ENCODE measurements at places on chromosomes 6 and 20.

DNA sequence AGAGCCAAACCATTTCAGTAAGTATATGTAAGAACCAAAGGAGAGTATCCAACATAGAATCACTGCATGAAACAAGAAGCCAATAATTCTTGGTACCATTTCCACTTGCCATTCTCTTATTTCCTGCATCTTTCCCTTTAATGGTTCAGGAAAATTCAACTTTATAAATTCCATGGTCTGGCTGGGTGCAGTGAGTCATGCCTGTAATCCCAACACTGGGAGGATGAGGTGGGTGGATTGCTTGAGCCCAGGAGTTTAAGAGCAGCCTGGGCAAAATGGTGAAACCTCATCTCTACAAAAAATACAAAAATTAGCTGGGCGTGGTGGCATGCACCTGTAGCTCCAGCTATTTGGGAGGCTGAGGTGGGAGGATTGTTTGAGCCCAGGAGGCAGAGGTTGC is 21.2 kb downstream of the NHLRC1 start:
- DNase-seq, result no peak

DNA sequence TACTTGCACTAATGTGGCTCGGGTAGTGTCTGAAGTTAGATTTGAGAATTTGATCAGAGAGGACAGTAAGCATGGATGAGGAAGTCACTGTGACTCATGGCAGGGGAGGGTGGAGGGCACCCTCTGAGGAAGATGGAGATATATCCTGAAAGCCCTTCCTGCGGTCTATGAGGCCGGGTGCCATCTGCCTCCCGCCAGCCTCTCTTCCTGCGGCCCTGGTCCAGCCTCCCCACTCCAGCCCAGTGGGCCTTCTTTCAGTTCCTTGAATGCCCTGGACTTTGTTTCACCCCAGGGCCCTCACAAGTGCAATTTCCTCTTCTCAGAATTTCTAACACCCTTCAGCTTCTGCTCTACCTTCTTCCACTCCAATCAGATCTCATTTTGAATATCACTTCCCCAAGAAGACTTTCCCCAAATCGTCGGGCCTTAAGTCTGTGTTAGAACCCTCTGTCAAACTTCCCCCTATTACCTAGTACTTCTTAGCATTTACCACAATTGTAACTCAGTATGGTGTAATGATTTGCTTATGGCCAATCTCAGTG is 20.2 kb upstream of the TNFAIP3 start:
- no peak for DNase-seq

DNA sequence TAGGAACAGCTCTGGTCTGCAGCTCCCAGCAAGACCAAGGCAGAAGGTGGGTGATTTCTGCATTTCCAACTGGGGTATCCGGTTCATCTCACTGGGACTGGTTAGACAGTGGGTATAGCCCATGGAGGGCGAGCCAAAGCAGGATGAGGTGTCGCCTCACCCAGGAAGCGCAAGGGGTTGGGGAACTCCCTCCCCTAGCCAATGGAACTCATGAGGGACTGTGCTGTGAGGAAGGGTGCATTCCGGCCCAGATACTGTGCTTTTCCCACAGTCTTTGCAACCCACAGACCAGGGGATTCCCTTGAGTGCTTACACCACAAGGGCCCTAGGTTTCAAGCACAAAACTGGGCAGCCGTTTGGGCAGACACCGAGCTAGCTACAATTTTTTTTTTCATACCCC is 21.8 kb downstream of the HDDC2 start:
- no peak for DNase-seq

DNA sequence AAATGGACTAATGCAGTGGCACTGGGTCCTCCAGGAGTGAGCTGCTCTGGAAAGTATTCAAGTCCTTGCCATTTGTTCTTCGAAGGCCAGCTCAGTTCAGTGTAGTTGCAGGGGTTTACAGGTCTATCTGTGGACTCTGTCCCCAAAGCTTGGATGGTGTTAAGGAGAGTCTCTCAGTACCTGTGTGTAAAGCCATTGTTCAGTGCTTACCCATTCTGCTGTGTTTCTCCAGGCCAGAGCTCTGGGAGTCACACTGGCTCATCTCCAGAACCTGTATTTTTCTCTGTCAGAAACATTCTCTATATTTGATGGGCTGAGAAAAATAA is 66.6 kb downstream of the DTD1 start:
- no peak for DNase-seq

- no peak for DNase-seq
Measured at GRCh38 chr6:137570393-137570792, 76.2 kb upstream of the OLIG3 start.

- no peak for DNase-seq
Measured at GRCh38 chr6:41275489-41275888, 11.0 kb downstream of the TREM1 start.

GRCh38 chr6:38671885-38672467 is 31.0 kb downstream of the GLO1 start:
- DNase-seq, result peak; percentile 51

GRCh38 chr6:31339210-31339609 is 17.8 kb downstream of the HLA-B start:
- no peak for DNase-seq

DNA sequence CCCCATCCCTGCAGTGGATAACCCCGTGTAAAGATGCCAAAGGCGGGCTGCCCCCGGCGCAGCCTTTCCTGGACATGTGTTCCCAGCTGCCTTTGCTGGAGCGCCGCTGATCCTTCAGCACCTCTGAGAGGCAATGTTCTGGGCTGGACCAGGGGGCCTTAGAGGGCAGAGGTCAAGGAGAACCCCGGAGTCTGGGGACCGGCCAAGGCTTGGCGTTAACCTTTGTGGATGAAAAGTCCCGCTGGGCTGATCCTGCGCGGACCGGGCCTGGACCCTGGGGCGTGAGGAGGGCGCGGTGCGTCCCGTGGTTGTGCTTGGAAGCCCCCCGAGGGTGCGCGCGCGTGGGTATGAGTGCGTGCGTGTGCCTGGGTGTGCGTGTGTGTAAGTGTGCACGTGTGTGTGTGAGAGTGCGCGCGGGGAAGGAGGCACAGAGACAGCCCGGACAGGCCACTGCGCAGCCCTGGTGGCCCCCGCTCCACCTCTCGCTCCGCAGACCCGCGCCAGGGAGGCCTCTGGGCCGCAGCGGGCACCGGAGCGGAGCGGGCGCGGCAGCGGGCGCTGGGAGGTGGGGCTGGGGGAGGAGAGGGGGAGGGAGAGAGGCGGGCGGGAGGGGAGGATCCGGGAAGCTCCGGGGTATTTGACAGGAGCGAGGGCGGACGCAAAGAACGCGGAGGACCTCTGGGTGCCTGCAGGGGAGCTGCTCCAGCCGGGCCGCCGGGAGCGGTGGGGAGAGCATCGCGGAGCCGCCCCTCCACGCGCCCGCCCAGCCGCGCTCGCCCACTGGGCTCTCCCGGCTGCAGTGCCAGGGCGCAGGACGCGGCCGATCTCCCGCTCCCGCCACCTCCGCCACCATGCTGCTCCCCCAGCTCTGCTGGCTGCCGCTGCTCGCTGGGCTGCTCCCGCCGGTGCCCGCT is at the start of gene SMOC2:
Gene SMOC2 (plus strand): TSS at position 665 of the 914 bp plus-strand sequence. CDS start 187 bp downstream, at position 852.
- DNase-seq, result peak; percentile 67

DNA sequence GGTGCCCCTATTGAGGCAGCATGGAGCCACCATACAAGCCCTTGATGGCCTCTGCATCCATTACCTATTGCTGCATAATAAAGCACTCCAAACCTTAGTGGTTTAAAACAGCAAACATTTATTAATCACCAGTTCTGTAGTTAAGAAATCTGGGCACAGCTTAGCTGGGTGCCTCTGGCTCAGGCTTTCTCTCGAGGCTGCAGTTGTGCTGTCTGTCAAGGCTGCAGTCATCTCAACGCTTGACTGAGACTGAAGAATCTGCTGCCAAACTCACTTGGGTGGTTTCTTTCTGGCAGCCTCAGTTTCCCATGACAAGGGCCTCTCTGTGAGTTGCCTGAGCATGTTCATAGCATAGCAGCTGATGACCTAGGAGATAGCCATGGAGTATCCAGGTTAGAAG is 207.4 kb upstream of the LRFN2 start:
- DNase-seq, result no peak

DNA sequence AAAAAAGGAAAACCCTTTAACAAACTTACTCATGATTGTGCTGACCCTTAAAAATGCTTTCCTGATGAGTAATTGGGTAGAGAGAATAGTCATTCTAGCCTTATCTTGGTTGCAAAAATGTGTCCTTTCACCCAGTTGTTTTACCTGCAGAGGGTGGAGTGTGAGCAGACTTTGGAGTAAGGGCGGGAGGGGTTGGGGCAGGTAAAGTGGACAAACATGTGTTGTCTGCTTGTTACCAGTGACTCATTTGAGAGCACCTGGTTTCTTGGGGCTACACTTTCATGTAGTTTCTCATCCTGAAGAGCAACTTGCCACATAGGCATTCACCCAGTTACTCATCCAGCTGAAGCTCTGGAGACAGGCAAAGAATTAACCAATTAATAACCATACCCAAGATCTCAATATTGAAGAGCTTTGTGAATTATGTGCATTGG is 121.1 kb downstream of the TNFRSF21 start:
- no peak for DNase-seq

- DNase-seq, result no peak
Measured at GRCh38 chr20:34249291-34249690, 8.1 kb downstream of the ASIP start.

GRCh38 chr20:32535953-32536823 is 48.9 kb downstream of the NOL4L start:
- peak; percentile 95 for DNase-seq

- no peak for DNase-seq
Measured at GRCh38 chr6:140979642-140980091, 1153.1 kb upstream of the GJE1 start.

GRCh38 chr20:10675450-10675848 is 1.6 kb upstream of the JAG1 start:
- no peak for DNase-seq

Measured in WERI-Rb-1 (cell line).